AG08395 (cell line): ENCODE measurements at places on chromosomes 3 and 15.

GRCh38 chr15:48086576-48086975, 34.2 kb upstream of the SLC24A5 start:
- peak; percentile 62 for DNase-seq

GRCh38 chr15:98718426-98719136, 70.2 kb downstream of the IGF1R start:
- DNase-seq = no peak

DNA sequence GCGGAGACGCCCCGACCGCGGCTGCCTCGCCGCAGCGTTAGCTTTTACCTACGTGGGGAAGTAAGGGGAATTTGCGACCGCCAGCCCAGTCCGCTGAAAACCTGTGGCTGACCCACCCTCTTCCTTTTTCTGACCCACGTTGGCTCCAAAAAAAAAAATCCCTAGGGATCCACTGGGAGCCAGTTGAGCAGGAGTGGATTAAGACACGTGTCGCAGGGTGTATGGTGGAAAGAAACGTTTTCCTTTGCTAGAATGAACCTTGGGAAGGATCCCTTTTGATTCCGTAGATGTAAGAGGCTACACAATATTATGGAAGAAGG, 575 bp upstream of the PCYT1A start:
- peak; percentile 32 for DNase-seq

GRCh38 chr15:34019369-34019990, 19.5 kb downstream of the AVEN start:
- DNase-seq = no peak

DNA sequence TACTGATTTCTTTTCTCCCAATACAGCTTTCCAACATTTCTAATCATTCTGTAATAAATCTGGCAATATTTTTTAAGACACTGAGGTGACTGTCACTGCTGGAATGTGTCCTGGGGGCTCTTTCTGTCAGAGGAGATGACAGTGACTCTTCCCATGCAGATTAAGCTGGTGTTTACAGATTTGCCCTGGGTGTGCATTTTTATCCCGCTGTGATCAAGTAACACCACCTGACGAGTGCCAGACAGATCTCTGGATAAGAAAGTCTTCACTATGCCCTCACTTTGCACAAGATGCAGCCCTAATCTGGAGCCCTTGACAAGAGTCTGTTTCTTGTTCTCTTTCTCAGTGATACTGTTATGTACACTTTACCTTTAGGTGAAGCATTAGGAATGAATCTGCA, 477.7 kb downstream of the ZIC1 start:
- DNase-seq = no peak

GRCh38 chr3:8595695-8596115, 48.9 kb downstream of the SSUH2 start:
- DNase-seq = no peak

GRCh38 chr3:42014921-42015533, 53.1 kb upstream of the ULK4 start:
- DNase-seq = peak; percentile 46

GRCh38 chr15:52652984-52653383, 26.2 kb downstream of the ATOSA start:
- DNase-seq = peak; percentile 15

DNA sequence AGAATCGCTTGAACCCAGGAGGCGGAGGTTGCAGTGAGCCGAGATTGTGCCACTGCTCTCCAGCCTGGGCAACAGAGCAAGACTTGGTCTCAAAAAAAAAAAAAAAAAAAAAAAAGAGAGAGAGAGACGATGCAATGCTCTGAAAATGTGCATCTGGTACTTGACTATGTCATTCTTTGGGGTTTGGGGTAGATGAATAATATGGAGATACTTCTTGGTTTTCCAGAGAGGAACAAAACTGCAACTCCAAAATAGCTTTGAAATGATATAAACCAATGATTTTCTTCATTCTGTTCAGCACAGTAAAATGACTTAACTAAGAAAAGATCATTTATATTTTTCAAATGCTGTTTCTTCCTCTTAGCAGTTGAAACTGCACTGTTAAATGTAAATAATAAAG, 158.9 kb downstream of the ISL2 start:
- no peak for DNase-seq

DNA sequence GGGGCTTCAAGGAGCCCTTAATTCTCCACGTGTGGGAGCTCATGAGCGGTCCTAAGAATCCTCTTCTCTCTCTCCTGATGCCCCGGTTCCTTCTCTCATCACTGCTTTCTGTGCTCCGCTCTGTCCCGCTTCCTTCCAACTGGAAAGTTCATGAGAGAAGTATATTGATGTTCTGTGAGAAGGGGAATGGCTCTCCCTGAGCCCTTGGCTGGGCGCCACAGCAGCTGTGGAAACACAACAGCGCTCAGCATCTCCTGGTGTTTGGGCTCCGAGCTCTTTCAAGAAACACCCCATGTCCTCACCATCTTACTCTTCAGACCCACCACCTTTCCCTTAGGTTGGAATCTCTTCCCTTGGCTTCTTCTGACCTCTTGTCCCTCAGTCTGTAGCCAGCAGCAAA, 161.7 kb downstream of the VGLL4 start:
- no peak for DNase-seq

GRCh38 chr3:150169330-150169940, 198.7 kb upstream of the PFN2 start:
- DNase-seq = no peak

DNA sequence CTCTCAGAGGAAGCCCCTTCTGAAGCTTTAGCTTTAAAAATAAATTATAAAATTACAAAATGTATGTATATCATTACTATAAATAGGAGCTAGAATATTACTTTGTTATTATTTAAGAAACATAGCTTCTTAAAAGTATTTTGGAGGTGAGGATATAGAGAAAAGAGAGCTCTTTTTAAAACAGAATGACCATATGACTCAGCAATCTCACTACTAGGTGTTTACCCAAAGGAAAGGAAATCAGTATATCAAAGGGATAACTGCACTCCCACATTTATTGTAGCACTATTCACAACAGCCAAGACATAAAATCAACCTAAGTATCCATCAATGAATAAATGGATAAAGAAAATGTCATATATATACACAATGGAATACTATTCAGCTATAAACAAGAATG, 119.6 kb downstream of the DMXL2 start:
- no peak for DNase-seq

- no peak for DNase-seq
Measured at GRCh38 chr15:69415381-69415780, 1.2 kb downstream of the KIF23 start.

DNA sequence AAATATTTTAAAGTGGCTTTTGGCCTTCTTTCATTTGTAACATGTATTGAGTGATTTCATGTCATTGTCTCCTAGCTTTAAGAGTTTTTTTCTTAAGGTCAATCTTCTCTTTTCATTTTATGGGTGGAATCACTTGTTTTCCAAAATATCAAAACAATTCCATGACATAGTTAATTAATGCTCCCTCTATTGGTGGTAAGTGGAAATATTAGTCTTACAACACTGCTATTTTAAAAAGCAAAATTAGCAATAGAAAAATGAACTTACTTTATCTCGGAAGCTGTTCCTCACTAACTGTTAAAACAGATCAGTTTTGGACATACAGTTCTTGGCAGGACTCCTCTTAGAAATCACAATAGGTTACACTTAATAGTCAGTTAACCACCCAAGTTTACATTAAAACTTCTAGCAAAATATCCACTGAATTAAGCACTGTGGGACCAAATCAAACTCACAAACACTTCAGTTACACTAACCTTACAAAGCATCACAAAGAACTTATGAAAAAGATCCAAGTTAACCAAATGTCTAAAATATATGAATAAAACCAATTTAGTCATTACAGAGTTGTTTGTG, 42.4 kb downstream of the TIGIT start:
- DNase-seq = no peak
